Gastroesophageal sphincter (tissue), 4 donors: ENCODE measurements at places on chromosomes 11 and 22. TPM values are rescaled to one million over a fixed set of nuclear protein-coding genes. Genes with fewer than 3 reads are reported as not detected.

Gene SCUBE2
- total RNA-seq, result 3.0 TPM

Gene MMP12
- not detected for total RNA-seq

DNA sequence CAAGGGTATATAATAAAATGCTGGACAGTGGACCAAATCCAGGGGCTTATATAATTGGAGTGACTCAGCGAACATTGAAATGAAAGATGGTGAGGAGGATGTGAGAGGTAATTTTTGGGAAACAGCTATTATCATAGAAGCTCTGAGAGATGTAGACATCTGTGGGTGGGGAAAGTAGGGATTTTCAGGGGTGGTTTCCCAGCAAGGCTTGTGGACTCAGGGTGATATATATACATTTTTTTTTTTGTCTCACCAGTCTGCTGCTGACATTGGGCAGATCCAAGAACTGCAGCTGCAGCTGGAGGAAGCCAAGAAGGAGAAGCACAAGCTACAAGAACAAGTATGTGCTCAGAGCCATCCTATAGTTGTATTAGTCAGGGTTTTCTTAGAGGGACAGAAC lies 208.1 kb downstream of the MYO18B start:
- ATAC-seq, result no peak

- no peak for ATAC-seq
These were observed 70.3 kb upstream of the BDNF start for GRCh38 chr11:27770576-27770975.

- no peak for ATAC-seq
These were observed 452.6 kb downstream of the LUZP2 start for GRCh38 chr11:24949406-24949805.

GRCh38 chr11:48307760-48308386 lies 1.9 kb downstream of the OR4S1 start:
- ATAC-seq, result no peak
